ENCODE measurements at places on chromosomes 2 and 18. TPM values are rescaled to one million over a fixed set of nuclear protein-coding genes. Genes with fewer than 3 reads are reported as not detected.

DNA sequence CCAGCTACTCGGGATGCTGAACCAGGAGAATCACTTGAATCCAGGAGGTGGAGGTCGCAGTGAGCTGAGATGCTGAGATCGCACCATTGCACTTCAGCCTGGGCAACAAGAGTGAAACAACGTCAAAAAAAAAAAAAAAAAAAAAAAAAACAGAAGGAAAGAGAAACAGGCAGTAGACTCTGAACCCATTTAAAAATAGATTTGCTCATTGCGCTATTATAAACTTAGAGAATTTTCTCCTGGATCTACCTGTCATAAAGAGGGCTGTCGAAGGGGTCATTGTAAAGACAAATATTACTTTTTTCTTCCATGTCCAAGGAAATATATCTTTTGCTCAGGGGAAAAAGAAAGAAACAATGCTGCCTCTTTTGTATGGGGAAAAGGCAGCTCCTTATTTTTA is 425.0 kb upstream of the ID2 start:
- DNase-seq = no peak

DNA sequence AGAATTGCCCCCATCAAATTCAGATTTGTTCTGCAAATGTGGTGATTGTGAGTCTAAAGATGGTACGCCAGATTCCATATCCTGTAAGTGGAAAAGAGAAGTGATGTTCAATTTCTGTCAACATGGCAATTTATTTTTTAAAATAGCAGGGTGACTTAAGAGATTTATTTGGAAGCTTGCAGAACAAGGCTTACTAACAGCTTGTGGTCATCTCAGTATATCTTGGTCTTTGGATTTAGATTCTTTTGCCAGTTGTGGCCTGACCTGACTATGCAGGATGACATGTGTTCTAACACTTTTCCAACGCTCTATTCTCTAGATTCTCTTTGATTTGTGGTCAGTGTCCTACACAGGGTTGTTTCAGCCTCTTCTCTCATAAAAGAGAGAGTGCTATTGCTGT is 74.4 kb downstream of the MAP3K20 start:
- no peak for DNase-seq

- DNase-seq = no peak
Observed at GRCh38 chr2:161078211-161078539, 82.1 kb upstream of the TANK start.

DNA sequence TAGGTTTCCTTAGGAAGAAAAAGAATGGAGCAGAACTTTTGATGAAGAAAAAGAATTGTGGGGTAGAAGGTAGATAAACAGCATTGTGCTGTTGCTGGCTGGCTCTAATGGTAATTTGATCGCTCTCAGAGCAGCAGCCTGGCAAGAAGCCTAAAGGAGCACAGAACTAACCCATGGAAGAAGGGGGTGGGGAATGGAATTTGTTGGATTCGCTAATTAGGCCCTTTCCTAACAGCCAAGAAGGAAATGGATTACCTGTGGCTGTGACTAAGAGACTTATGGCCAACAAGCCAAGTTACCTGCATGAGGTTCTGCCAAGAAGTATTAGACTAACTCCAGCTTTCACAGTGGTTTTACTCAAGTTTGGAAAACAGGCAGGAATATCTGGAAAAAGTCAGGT is 210.6 kb downstream of the IKZF2 start:
- no peak for DNase-seq

GRCh38 chr2:10572701-10573100 is 117.1 kb downstream of the NOL10 start:
- no peak for DNase-seq

The RNU2-63P gene
- total RNA-seq = not detected

DNA sequence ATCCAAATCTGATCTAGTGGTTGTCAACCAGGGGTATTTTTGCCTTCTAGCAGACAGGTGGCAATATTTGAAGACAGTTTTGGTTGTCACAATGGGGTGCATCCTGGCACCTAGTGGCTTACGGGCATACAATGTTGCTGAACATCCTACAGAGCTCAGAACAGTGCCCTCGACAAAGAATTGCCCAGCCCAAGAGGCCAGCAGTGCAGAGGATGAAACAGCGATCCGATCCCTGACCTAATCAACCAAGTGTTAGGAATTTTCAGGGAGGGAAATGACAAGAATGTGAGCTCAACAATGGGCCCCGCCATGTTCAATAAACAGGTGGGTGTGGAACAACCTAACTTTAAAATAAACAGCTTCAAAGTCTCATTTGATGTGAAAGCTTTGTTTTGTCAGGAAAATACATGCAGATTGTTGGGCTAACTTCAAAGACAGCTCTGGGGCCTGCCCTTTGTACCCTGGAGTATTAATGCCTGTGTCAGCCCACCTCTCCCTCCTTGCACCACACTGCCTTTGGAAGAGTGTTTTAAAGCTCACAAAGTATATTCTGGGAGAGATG is 22.5 kb upstream of the SCYGR5 start:
- DNase-seq = no peak

- no peak for DNase-seq
Observed at GRCh38 chr2:60213865-60214625, 339.4 kb downstream of the BCL11A start.

The SMC6 gene
- 16.1 TPM for total RNA-seq

GRCh38 chr2:159912580-159912979 is 114.6 kb upstream of the CD302 start:
- no peak for DNase-seq

- peak; percentile 14 for DNase-seq
Observed at GRCh38 chr18:11040823-11041656, 108.3 kb downstream of the PIEZO2 start.

The NT5DC4 gene
- not detected for total RNA-seq

GRCh38 chr2:72109291-72109690 is 38.4 kb downstream of the CYP26B1 start:
- DNase-seq = no peak

- DNase-seq = no peak
Observed at GRCh38 chr2:181106789-181107627, 126.6 kb downstream of the UBE2E3 start.

GRCh38 chr2:44242904-44243303 is 32.4 kb upstream of the SLC3A1 start:
- no peak for DNase-seq

GRCh38 chr2:74239346-74239745 is 40.9 kb downstream of the MTHFD2 start:
- no peak for DNase-seq

- no peak for DNase-seq
Observed at GRCh38 chr18:77004555-77005380, 127.8 kb downstream of the MBP start.

- no peak for DNase-seq
Observed at GRCh38 chr2:111028720-111029119, 92.0 kb upstream of the BCL2L11 start.

- DNase-seq = no peak
Observed at GRCh38 chr2:23546913-23547312, 161.9 kb downstream of the KLHL29 start.

GRCh38 chr2:55856936-55857335 is 66.6 kb downstream of the EFEMP1 start:
- no peak for DNase-seq

The ST6GAL2 gene
- not detected for total RNA-seq

The IL1R2 gene
- not detected for total RNA-seq

GRCh38 chr2:35714883-35715282 is 640.7 kb upstream of the CRIM1 start:
- DNase-seq = no peak

The RTP5 gene
- not detected for total RNA-seq
